ENCODE measurements at places on chromosomes 5 and 9.
A peak's percentile ranks its signal among the peaks of the same experiment; 100 is the strongest.

- DNase-seq, result no peak
These were observed 1.6 kb upstream of the DNLZ start for GRCh38 chr9:136364942-136365774.

GRCh38 chr5:111738118-111738517 lies 18.9 kb downstream of the NREP start:
- DNase-seq, result no peak

DNA sequence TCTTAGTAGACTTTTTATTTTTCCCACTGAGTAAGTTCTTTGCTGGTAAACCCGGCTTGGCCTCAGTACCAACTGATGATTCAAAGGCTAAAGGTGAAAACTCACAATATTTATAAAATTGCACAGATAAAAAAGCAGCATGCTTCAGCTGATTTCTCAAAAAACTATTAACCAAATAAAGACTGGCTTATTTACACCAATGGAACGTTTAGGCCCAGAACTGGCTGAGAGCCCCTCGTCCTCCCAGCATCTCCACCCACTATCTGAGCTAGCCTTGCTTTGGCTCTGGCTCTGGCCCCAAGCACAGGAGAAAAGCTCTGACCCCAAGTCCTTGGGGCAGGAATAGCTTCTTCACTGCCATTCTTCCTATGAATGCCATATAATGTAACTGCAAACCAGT lies 68.5 kb downstream of the SPTLC1 start:
- DNase-seq, result no peak

DNA sequence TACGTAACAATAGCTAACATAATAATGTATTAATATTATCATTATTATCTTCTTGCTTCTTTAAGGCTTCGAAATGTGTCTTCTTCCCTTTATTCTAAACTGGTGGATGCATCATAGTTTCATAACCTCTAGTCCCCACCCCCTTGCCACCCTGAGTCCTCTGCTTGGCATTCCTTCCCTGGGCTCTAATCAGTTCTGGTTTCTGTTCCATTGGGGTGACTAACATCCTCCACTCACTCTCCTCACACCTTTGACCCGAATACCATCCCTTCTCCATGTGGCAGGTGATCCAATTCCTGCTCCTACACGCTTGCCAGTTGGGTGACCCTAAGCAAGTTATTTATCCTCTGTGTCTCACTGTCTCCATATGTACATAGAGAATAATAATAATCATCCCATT lies 286.1 kb downstream of the TRPM3 start:
- DNase-seq, result no peak

DNA sequence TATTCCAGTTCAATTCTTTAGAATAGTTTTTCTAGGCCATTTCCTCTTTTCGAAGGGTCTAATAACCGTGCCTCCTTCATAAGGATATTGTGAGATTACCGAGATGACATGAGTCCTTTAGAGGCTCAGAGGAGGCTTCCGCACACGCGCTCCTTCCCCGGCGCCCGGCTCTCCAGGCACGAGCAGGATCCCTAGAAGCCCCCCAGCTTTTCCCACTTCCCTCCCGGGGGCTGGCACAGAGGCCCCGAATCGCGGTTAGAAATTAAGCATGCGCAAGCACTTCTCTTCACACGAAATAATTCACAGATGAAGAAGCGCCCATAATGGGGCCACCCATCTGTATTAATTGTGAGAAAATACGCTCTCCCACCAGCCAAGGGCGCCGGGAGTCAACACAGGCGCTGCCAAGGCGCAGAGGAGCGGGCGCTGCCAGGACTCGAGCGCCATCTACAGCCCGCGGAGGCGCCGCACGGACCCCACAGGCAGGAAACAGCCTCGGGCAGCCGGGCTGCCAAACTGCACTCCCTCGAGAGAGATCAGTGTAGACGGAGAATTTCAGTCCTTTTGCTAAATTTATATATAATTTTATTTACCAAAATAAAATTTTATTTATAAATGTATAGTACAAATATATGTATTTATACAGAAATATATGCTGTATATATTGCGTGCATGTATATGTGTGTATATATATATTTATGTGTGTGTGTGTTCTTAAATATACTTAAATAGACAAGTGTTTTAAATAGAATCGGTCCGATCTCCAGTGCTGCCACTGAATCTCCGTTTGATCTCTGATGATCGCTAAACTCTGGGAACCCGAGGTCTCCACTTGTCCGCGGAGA lies 258.1 kb upstream of the NFIL3 start:
- DNase-seq, result no peak

- peak; percentile 71 for DNase-seq
These were observed 181.5 kb downstream of the IRX2 start for GRCh38 chr5:2569774-2570542.

DNA sequence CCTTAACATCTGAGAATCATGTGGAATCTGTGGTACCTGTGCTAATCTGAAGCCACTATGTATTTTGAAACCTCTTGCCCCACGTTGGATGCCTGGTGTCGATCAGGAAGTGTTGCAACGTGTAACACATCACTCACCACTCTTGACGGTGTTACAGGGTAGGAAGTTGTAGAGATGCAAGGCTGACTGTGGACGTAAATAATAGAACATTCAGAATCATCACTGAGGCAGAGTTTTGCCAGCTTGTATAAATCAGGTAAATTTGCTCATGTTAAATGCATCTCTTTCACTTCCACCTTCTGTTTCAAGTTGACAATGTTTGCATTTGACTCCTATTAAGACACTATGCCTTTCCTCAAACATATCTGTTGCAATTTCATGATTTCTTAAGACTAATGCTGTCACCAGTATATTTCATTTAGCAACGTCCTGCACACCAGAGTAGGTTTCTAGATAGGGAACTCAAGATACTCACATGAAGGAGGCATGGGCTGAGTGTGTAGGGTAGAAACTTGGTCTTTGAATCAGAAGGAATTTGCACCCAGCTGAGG lies 38.1 kb downstream of the BASP1 start:
- DNase-seq, result no peak

- DNase-seq, result no peak
These were observed 25.5 kb upstream of the SLC6A3 start for GRCh38 chr5:1470762-1471211.

DNA sequence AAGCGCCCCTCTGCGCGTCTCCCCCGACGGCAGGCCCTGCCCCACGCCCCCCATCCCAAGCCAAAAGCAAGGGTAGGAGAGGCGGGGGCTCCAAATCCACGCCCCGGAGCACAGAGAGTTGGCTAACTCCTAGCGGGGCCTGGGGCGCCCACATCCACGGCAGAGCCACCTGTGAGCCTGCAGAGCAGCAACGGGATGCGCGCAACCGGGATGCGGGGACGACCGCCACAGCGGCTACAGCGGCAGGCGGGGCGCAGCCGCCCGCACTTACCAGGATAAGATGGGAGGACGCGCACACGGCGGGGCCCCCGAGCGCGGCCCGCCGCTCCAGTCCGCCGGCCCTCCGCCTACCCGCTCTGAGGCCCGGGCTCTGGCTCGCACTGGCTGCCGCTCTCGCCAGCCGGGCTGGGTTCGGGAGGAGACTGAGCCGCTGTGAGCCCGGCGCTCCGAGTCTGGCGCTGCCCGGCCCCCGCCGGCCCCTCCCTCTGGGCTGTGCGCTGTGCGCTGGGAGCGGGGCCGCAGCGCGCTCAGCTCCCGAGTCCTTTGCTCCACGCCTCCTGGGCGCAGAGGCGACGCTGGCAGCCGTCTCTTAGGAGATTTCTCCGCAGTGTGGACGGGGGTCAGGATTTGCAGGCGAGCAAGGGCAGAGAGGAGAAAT lies at the start of gene SLC24A2:
TSS of gene SLC24A2 (minus strand) at position 424 of the 658 bp plus-strand sequence.
- no peak for DNase-seq

GRCh38 chr5:14665101-14665822 lies 744 bp downstream of the OTULIN start:
- no peak for DNase-seq

GRCh38 chr5:115796656-115797055 lies 19.8 kb downstream of the CDO1 start:
- DNase-seq, result no peak

DNA sequence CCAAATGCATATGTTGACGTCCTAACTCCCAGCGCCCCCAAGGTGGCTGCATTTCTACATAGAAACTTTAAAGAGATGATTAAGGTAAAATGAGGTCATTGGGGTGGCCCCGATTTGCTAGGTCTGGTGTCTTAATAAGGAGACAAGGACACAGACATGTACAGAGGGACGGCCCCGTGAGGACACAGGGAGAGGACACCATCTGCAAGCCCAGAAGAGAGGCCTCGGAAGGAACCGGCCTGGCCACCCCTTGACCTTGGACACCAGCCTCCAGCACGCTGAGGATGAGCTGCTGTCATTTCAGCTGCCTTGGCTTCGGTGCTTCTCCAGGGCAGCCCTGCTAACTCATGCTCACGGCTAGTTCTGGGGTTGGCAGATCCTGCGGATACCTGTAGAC lies 73.2 kb downstream of the MRPL36 start:
- no peak for DNase-seq

- no peak for DNase-seq
These were observed 79.2 kb upstream of the SPIN1 start for GRCh38 chr9:88308831-88309560.

DNA sequence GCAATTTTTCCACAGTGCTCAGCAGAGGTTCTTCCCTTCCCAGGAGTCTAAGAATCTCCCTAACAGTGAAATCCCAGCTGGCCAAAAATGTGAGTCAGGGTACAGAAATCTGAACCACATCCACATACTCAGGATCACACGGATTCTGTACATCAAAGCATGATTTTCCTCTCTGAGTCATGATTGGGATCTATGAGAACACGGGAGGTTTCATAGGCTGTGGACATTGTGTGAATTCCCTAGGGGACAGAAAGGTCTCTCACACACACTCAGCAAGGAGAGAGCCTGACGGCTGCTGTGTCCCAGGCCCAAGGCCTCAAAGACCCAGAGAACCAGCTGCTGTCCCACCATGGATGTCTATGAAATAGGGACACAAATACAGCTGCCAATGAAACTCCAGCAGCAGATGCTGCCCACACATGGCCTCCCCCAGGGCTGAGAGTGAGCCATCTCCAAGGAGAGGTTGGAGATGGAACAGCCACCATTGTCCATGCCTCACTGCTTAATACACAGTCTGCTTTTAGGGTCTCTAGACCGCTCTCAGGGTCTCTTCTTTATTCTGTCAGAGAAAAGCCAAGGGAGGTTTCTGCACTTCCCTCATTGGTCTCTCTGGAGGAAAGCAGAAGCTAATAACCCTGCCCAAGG lies 102.7 kb downstream of the ADAMTS12 start:
- DNase-seq, result no peak

DNA sequence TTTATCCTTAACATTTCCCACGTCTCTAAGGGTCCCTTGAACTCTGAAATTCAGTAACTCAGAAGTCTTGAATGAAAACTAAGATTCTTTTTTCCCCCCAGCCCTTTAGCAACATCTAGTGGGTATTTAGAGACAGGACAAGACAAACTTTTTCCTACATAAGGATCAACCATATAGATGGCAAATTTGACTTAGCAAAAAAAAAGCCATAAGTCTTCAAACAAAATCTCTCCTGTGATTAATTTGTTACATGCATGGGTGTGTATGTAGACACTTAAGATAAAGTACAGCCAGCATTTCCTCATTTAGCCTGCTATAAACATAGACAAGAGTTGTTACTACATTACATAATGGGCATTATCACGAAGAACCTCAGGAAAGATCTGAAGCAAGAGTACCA lies 29.1 kb upstream of the ANKRD31 start:
- no peak for DNase-seq

GRCh38 chr5:132089363-132089762 lies 15.8 kb downstream of the CSF2 start:
- DNase-seq, result no peak

DNA sequence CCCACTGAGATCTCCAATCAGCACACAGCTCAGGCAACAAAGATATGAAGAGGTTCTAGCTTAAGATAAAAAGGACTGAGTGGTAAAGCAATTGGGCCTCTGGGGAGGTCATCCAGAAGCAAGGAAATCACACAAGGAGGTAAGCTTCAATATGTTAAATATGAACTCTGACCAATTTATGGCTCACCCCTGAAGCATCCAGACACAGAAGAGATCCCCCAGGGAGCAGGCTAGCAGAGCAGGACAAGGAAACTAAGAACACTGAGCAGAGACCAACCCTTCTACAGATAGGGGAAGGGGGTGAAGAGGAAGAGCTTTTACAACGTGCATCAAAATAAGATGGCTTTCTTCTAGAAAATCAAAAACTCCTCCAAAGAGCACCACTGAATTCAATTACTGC lies 616.2 kb downstream of the DNAH5 start:
- no peak for DNase-seq

- no peak for DNase-seq
These were observed 343.3 kb upstream of the CDH9 start for GRCh38 chr5:27381686-27382085.

DNA sequence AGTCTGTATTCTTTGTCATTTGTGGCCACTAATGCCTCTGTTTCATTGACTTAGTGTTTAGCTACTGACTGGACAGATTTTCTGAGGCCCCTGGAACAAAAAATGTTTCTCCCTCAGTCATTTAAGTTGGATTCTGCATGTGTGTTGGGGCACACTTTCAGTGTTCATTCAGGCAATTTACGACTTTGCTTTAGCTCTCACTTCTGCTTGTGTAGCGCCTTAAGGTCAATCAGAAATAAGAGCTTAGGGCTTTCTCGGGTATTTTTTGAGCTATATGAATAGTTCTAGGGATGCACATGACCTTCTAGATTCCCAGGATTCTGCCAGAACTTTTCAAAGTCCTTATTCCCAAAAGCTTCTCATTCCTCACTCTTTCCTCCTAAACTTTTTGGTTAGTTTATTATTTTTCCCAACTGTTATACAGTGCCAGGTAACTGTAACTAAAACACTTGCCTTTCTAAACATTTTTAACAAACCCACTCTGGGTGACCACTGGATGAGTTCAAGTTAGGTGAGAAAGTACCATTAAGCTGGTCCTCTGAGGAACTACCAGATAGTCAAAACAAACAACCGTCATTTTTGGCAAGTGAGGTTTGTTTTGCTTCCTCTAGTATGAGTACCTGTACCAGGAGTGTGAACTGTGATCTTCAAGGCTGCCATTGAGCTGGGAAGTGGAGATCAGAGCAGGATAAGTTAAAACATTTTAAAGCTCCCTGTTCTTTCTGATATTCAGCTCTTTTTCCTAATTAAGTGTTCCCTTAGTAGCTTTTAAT lies 571.3 kb upstream of the TLE4 start:
- DNase-seq, result no peak

DNA sequence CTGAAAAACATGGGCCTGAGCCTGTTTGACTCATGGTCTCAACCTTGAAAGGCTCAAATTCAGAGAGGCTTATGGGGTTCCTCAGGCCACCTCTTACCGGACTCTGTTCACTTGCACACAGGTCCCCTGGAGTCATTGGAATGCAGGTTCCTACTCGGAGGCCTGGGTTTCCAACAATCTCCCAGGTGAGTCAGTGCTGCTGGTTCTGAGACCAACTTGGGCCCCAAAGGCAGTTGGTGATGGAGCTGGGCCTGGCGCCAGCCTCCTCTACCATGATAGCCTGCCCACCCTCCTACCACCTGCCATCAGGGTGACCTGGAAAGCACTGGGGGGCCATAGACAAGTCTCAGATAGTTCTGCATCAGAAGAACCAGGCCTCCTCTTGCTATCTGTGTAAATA lies 188.4 kb downstream of the RGS3 start:
- no peak for DNase-seq

GRCh38 chr5:126233256-126233655 lies 190.0 kb upstream of the GRAMD2B start:
- no peak for DNase-seq
